ENCODE measurements at places on chromosomes 4 and X. TPM values are rescaled to one million over a fixed set of nuclear protein-coding genes. Genes with fewer than 3 reads are reported as not detected.

LYAR gene
- total RNA-seq: 88.3 TPM

ARHGAP36 gene
- not detected for total RNA-seq

DNA sequence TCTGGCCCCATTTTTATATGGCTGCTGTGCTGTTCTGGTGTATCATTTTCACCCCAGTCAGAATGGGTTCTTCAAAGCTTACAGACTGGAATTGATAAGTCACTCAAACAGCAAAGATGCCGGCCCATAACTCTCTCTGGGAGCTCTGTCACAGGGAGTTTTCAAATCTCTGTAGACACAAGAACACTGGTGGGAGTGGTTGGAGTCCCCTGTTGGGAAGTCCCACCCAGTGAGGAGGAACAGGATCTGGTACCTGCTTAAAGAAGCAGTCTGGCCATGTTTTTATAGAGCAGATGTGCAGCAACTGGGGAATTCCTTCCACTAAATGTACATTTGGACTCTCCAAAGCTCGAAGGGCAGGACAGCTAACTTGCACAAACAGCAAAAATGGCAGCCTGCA is 69.3 kb upstream of the UGT2B7 start:
- no peak for DNase-seq

GRCh38 chr4:102139932-102140331 is 205.3 kb downstream of the SLC39A8 start:
- DNase-seq: no peak

- DNase-seq: no peak
These were observed 36.5 kb upstream of the CEP135 start for GRCh38 chr4:55912249-55912648.

DNA sequence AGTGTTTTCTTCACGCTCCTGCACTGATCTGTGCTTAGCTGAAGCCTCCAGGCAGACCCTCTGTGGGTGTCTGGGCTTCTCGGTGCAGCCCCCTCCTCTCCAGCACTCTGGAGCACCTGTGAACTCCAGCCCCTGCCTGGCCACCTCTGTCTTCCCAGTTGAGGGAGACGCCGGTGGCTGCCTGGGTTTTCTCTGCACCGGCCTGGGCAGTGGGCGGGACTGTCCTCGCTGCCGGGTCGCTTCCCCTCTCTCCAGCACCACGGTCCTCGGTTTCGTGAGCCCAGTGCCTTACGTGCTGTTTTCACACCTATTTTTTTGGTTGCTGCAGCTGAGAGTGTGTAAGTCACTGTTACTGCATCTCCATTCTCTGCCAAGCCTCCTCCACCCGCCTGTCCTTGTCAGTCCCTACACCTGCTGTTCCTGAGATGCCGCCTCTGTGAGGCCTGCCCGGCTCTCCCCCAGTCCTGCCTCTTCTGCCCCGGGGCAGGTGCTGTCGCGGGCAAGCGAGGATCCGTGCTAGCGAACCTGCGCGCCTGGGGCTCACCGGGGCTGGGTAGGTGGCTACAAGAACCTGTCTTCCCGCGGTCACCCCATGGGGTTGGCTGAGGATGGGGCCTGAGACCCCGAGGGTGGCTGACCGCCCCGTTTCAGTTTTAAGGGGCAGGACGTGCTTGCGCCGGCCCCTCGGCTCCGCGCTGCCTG is 2.4 kb upstream of the FGFRL1 start:
- DNase-seq: peak; percentile 20

GRCh38 chr4:154004507-154005170 is 215.8 kb upstream of the SFRP2 start:
- DNase-seq: no peak

DNA sequence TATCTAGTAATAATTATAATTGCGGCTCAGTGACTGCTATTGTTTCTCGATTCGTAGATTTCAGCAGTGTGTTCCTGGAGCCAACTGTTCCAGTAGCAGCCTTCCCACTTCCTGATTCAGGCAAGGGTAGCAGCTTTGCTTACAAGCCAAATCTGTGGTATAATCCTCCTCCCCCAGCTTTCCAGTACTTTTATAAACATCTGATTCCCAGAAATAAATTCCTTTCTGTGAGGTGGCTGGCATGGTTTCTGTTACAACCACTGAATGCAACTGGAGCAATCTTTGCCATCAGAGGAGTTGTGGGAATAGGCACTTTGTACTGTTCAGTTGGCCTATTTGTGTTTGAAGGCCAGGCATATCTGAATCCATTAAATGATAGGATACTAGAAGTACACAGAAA is 80.0 kb downstream of the GLRA3 start:
- DNase-seq: no peak

- DNase-seq: no peak
These were observed 543.3 kb downstream of the GRID2 start for GRCh38 chr4:92847026-92847425.

DNA sequence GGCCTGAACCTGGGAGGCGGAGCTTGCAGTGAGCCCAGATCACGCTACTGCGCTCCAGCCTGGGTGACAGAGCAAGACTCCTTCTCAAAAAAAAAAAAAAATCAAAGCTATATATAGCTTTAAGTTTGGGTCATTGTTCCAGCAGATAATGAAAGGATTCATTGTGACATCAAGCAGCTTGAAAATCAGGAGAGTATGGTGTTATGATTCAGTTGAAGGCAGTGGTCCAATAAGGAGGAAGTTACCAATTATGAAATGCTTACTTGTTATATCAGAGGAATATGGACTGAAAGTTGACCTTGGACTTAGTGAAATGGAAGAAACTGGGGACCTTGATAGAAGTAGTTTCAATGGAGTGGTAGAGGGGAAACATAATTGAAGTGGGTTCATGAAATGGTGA is 140.4 kb upstream of the MAD2L1 start:
- no peak for DNase-seq

GRCh38 chr4:154018659-154019058 is 229.8 kb upstream of the SFRP2 start:
- DNase-seq: no peak

DNA sequence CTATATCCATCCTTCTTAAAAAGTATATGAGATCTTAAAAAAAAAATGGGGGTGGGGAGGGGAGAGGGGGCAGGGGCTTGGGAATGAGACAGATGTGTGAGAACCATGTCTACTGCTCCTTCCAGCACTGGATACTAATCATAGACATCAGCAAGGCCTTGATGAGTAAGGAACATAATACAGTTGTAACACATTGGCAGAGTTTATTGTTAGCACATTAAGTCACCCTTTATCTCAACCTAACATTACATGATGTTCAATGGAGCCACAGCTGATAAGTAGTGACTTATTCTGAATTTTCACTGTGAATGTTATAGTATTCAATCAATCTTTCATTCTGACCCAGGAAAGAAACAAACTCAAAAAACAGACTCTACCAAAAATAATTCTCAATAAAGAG is 47.3 kb upstream of the KCNE5 start:
- DNase-seq: no peak

- no peak for DNase-seq
These were observed 13.4 kb upstream of the ETDC start for GRCh38 chrX:135295944-135296305.

ODAPH gene
- 0.54 TPM for total RNA-seq

- no peak for DNase-seq
These were observed 497.3 kb upstream of the FRG1 start for GRCh38 chr4:189443341-189443740.

DNA sequence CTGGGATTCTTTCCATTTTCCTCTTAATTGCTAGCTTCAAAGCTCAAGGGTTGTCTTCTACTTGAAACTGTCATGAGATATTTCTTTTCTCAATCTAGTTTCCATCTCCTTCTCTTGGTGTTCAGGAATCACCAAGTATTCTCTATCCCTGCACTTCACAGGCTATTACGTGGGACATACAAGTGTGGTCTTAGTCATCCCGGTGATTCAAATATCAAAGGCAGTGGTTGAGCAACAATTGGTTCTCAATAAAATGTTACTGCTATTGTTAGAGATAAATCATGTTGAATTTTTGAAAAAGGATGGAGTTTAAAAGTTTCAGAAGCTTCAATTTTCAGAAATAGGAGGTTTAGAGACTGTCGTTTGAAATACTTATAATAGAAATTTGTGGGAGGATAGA is 812.9 kb downstream of the FSTL5 start:
- no peak for DNase-seq

DNA sequence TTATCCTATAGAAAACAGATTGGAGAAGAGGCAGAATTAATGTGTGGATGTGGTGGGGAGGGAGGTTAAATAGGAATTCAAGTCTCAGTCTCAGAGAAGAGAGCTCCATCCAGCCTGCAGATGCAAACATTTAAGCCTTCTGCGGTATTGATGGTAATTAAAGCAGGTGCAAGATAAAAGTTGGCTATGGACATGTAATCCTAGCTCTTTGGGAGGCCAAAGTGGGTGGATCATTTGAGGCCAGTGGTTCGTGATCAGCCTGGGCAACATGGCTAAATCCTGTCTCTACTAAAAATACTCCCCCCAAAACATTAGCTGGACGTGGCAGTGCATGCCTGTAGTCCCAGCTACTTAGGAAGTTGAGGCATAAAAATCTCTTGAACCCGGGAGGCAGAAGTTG is 332.7 kb downstream of the PABPC4L start:
- DNase-seq: no peak

- no peak for DNase-seq
These were observed 117.4 kb downstream of the DIPK2B start for GRCh38 chrX:45083314-45083713.

POF1B gene
- 0.05 TPM for total RNA-seq
